ENCODE measurements at places on chromosomes 3 and 15.
A peak's percentile ranks its signal among the peaks of the same experiment; 100 is the strongest.

GRCh38 chr15:85726454-85726853 lies 68.3 kb downstream of the KLHL25 start:
- DNase-seq = no peak

- no peak for DNase-seq
Measured at GRCh38 chr3:135314237-135314636, 519.2 kb downstream of the EPHB1 start.

- DNase-seq = no peak
Measured at GRCh38 chr15:57395292-57395691, 19.0 kb downstream of the CGNL1 start.

DNA sequence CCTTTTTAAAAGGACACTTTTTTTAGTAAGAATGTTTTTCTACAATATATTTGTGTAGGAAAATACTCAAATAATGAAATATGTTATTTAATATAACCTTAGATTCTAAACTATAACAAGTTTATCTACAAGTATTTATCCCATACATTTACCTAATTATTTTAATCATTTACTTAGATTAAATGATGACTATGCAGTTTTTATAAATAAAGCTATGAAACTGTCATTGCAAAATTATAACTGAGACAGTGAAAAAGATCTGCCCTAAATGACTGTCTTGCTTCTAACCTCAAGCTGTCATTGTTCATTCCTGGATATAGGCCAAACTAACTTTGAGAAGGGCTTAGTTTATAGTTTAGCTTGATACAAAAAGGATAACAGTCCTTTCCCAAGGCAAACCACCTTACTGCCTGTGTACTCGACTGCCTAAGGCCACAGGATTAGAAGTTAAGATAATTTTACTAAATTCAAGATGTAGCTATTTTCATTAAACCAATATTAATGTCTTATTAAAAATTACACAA lies 84.1 kb downstream of the GLDN start:
- DNase-seq = no peak

- DNase-seq = no peak
Measured at GRCh38 chr15:65290228-65290627, 3.5 kb upstream of the PARP16 start.

GRCh38 chr3:71307991-71308697 lies 275.4 kb downstream of the FOXP1 start:
- no peak for DNase-seq

DNA sequence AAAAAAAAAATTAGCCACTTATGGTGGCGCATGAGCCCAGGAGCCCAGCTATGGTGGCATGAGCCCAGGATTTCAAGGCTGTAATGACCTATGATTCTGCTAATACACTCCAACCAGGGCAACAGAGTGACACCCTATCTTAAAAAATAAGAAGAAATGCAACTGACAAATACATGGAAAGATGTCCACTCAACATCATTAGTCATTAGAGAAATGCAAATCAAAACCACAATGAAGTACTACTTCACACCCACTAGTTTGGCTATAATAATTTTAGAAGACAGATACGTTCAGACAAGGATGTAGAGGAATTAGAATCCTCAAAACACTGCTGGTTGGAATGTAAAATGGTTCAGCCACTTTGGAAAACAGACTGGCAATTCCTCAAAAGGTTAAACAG lies 10.5 kb downstream of the PRKAR2A start:
- DNase-seq = no peak

DNA sequence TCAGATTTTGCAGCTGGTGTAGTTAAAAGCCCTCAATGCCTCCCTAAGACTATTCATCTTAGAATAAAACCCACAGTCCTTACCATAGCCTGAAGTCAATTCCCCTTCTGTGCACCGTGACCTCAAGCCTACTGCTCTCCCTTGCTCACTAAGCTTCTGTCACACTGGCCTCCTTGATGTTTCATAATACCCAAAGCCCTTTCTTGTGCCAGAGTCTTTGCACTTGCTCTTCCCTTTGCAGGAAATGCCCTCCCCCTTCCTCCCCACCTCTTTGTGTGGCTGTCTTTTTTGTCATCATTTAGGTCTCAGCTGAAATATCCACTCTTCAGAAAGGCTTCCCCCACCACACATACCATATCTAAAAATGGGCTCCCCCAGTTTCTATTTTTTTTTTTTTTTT lies 4.2 kb upstream of the PLEKHO2 start:
- no peak for DNase-seq

DNA sequence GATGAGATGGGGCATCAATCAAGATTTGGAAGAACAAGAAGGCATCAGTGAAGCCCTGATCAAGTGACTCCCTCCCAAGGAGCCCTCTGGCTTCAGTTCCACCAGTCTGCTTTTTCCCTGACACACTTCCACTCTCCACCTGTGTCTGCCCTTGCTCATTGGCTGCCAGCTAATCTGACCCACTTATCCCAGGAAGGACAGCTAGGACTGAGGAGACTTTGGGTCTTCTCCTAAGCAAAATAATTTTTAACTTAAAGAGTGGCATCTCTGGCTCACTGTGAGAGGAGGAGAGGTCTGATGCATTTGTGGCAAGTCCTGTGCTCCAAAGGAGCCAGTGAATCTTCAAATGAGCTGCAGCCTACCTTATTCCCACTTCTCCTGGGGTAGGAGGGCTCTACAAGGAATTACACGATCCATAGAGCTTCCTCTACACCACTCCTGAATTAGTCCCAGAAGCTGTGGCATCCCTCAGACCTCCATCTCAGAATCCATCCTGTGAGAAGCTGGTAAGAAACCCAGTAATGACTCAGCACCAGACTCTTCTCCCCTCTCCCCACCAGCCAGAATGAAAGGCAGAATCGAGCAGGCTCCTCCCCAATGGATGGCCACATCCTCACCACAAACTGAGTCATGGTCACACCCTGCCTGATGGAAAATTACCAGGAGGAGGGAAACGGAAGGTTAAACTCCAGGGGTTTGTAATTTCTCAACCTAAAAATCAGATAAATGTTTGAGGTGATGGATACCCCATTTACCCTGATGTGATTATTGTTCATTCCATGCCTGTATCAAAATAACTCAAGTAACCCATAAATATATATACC lies 6.3 kb upstream of the PKM start:
- peak; percentile 44 for DNase-seq
